ENCODE measurements at places on chromosomes 5 and 9.

DNA sequence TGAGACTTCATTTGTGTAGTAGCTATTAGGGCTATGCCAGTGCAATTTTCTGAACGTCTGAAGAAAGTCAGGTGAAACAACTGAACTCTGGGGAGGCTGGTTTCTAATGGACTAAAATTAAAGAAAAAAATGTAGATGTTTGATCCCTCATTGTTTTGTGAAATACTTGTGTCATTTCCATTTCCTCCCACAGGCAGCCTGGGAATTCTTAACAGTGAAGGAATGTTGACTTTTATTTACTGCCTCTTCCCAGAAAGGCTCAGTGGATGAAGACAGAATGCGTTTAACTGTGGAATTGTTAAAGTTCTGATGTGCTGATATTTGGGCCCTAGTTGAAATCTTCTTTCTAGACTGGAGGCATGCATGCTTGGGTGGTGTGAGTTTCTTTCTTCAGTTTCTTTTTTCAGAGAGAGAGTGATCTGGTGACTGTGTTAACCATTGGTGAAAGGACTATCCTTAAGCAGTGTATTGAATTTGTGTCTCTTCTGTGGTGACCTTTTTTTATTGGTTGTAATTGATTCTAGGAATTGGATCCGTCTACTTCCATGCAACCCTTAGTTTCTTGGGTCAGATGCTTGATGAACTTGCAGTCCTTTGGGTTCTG is 15.5 kb downstream of the ACER2 start:
- DNase-seq, result no peak

- no peak for DNase-seq
Measured at GRCh38 chr9:37221489-37222106, 101.2 kb downstream of the ZCCHC7 start.

- no peak for DNase-seq
Measured at GRCh38 chr9:110952540-110952859, 85.8 kb downstream of the LPAR1 start.

GRCh38 chr5:1161833-1162229 is 39.6 kb upstream of the SLC6A19 start:
- no peak for DNase-seq

DNA sequence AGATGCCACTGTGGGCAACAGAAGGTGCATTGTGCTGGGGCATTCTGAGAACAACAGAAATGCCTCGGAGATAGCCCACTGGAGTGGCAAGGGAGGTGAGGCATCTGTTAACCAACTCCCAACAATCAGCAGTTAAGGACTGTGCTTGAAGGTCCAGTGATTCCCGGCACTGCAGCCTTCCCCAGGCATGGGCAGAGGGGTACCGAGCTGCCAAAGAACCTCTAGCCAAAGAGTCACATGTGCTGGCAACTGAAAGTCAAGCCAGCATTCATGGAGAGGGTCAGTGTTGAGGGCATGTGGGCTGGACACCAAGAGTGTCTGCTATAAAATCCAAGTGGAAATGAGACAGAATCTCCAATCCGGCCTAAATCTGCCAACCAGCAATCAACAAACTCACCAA is 149.6 kb downstream of the ASTN2 start:
- no peak for DNase-seq

GRCh38 chr5:79456400-79456799 is 57.5 kb downstream of the HOMER1 start:
- no peak for DNase-seq

GRCh38 chr9:79662537-79662956 is 90.8 kb downstream of the TLE4 start:
- no peak for DNase-seq

- no peak for DNase-seq
Measured at GRCh38 chr5:173594061-173594460, 22.4 kb downstream of the BOD1 start.

GRCh38 chr9:136625101-136626065 is 37.3 kb upstream of the EGFL7 start:
- no peak for DNase-seq

DNA sequence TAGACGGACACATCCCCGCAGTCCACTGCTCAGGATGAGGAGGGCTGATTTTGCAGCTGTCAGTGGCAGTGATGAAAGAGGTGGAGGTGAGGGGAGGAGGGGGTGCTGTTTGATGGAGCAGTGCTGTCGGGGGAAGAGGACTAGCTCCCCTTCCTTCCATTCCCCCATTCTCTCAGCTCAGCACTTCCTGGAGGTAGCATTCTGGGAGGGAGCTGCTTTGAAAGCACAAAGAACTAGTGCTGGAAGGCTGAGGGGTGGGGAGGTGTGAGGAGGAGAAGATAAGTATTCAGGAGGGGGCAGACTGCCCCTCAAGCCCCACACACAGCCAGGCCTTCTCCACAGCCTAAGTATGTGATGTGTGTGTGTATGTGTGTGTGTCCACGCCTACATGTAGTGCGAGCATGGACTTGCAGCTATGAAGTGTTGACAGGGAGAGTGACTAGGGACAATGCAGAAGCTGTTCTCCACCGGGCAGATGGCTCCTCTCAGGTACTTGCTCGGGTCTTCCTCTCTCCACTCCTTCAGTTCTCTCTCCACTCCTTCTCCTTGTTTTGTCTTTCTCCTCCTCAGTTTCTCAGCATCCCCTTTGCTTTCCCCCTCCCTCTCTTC is 65.5 kb upstream of the HSPA9 start:
- no peak for DNase-seq

DNA sequence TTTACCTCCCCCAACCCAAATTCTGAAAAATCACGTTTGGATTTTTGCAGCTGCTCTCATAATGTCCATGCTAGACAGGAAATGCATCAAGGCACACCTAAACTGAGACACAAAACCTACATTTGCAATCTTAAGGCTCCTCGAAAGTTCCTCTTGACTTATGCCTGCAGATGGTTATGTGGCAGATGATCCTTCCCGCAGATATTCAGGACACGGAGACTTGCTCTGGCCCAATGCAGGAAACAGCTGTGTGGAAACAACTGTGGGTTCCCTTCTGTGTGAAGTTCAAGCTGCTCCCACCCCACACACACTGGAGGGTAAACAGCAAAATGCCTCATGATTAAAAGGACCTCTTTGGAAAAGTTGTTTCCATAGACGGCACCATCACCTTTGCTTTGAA is 253.8 kb downstream of the EBF1 start:
- DNase-seq, result no peak

DNA sequence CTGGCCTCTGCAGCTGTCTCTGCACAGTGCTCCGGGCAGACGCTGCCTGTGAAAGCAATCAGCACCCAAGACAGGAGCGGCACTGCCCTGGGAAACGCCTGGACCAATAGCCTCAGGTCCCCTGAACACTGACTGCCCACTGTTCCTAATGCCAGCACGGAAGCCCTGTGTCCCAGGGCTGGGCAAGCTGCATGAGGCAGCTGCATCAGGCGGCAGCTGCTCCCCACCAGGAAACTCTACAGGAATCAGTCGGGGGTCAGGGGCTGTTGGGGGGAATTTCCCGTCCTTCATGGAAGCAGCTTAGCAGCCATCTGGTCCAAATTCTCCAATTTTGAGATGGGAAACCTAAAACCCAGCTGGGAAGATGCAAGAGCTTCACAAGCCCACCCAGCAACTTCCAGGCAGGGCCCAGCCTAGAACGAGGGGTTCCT is 118.6 kb downstream of the VAV2 start:
- DNase-seq, result no peak

DNA sequence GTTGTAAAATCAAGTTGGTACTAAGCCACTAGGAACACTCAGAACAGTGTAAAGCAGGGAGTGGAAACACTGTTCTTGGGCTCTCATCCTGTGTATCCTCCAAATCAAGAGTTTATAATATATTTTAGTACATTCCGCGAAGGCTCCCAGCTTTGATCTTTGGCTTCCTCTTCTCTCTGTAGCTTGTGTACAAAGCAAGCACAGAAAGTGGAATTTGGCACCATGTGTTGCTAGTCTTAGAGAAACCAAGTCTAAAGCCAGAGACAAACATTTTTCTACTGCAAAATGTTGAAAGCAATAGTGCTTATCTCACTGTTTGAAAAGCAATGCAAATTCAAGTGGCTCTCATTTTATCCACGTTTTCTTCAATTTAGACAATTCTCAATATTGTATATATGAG is 1893.3 kb upstream of the WWC1 start:
- DNase-seq, result no peak

DNA sequence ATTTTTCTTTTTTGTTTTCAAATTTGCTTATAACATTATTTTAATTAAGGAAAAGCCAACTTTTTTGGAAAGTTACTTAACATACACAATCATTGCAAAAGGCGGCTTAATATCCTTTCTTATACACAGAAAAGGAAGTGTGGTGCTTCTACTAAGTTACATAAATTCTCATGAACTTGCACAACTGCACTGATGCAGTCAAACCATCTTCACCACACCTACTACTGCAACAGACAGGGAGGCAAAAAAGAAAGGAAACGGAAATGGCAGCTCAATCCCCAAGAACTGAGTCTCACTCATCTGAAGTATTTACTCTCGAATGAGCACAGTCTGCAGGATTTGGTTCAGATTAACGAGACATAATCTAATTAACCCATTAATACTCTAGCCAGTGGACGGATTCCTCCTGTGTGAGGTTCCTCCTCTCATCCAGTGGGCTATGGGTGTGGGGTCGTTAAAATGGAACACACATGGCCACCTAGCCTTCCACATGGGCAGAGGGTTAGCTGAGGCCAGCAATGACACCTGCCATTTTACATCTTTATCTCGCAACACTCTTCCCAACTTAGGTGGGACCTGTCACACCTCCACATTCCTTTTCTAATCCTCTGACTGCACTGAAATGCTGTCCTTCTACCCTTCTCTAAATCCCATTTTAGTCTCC is 30.0 kb downstream of the GOLM1 start:
- DNase-seq, result no peak

All from T-helper 9 cell (primary cell).